ENCODE measurements at places on chromosomes 6 and 20. TPM values are rescaled to one million over a fixed set of nuclear protein-coding genes. Genes with fewer than 3 reads are reported as not detected.

FUCA2 gene
- total RNA-seq = 40.3 TPM

PNLDC1 gene
- total RNA-seq = not detected

EYS gene
- not detected for total RNA-seq

TRIM40 gene
- total RNA-seq = not detected

FAM83B gene
- total RNA-seq = 0.23 TPM

LZTS3 gene
- 3.2 TPM for total RNA-seq
